H1 (cell line): ENCODE measurements at places on chromosomes 3 and 15. TPM values are rescaled to one million over a fixed set of nuclear protein-coding genes. Genes with fewer than 3 reads are reported as not detected.
A peak's percentile ranks its signal among the peaks of the same experiment; 100 is the strongest.

GRCh38 chr3:124812291-124813265 lies 74.6 kb downstream of the ITGB5 start:
- no peak for DNase-seq

- DNase-seq, result no peak
These were observed 85.6 kb downstream of the CPN2 start for GRCh38 chr3:194265505-194265892.

GRCh38 chr15:32029862-32030781 lies at the start of gene CHRNA7:
TSS of gene CHRNA7 (plus strand) at chr15:32030515. CDS start at chr15:32030595, 80 bp downstream.
- DNase-seq, result peak; percentile 78

- no peak for DNase-seq
These were observed 91.5 kb upstream of the PROK2 start for GRCh38 chr3:71876135-71877105.

DNA sequence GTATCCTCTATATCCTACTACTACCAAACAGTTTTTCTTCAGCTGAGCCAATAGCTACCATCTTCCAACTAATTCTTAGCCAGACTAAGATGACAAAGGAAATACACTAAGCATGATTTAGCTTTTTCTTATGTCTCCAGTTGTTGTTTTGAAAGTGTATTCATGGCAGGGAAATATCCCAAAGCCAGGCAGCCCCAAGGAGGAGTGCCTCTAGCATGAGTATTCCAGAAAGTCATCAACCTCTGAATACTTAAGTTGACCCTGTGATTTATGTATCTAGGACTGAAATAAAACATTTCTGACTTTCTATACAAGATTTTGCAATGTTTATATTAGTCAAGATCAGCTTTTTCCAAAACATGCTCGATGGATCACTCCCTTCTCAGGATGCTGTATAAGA lies 449.1 kb downstream of the IL5RA start:
- DNase-seq, result no peak

DNA sequence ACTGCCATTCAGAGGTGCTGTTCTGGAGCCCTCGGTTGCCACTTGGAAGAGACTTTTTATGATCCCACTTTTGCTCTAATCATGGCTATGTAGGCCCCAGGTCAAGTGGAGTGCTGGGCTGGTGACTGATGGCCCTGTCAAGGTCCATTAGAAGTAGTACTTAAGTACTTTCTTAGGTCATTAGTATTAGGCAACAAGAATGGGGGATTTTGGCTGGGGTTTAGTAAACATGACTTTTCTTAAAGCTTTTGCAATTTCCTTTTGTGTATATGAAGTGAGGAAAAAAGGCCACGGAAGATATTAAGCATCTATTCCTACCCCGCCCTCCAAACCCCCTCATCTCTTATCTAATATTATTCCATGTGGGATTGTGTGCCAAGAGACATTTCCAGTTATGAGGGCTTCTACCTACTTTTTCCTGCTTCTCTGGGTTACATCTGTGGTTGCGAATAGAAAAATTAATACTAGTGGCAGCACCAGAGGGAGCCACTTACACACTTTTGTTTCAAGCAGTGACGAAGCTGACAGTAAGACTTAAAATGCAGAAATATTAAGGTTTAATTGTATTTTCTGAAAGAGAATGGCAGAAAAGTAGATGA lies 13.9 kb downstream of the NLGN1 start:
- DNase-seq, result no peak

- DNase-seq, result no peak
These were observed 148.6 kb downstream of the ATP10A start for GRCh38 chr15:25714538-25714840.

- no peak for DNase-seq
These were observed 8.8 kb upstream of the SLC6A6 start for GRCh38 chr3:14393440-14394106.

DNA sequence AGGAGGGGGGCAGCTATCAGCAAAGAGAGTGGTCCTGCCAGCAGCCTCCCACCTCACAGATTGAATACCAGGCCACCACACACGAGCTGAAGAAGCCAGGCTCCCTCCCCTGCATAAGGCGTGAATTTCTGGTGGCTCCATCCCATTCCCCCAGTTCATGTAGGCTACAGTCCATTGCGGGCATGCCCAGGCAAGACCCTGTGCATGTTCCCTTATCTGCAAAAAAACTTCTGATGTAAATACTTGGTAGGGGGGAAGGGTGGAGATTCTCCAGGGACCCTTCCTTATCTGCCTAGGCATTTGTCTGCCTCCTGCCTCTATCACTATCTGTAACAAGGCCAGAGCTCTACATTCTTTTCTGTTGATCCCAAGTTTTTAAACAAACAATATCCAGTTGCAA lies 27.6 kb upstream of the UBP1 start:
- no peak for DNase-seq

- no peak for DNase-seq
These were observed 20.0 kb upstream of the TEX55 start for GRCh38 chr3:119125742-119126504.

Gene NAALADL2
- total RNA-seq, result 0.22 and 0.69 TPM in 2 replicates

Gene ZWILCH
- 61.5 and 62.8 TPM in 2 replicates for total RNA-seq

Gene TMCO5A
- total RNA-seq, result not detected in 2 replicates

Gene CTDSPL
- 42.2 and 42.8 TPM in 2 replicates for total RNA-seq
